Stimulated activated CD4-positive, alpha-beta T cell treated with anti-CD3 and anti-CD28 coated beads, Interleukin-2, amount 100 ng/mL, for 24 hours (primary cell): ENCODE measurements at places on chromosomes 5 and 9.

GRCh38 chr5:33235824-33236223 lies 204.9 kb upstream of the TARS1 start:
- DNase-seq = no peak

DNA sequence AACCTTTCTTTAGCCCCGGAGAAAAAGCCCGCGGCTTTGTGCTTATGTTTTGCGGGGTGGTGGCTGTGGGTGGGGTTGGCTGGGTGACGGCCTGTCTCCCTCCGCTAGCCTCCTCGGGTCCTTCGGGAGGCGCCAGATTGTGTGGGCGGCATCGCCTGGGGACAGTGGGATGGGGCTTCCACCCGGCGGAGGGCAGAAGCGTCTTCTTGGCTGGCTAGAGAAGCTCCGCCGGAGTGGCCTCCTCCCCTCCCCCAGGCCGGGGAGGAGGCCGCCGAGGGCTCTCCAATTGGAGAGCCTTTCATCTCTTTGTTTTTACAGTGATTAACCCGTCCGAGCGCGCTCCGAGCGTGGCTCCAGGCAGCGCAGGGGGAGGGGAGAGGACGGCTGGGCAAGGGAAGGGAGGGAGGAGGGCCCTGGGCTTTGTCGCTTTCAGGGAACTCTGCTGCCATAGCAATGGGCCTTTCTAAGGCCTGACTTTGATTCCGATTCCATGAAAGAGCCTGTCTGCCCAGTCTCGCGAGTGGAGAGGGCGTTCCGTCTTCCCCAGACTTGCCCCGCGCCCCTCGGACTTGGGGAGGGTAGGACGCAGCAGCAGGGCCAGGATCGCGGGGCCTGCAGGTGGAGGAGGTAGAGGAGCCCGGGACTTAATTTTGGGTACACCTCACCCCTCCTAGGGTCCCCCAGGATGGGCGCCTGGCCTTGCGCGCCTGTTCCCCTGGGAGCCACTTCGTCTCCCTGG lies 36.7 kb upstream of the TIFAB start:
- no peak for DNase-seq

- no peak for DNase-seq
Measured at GRCh38 chr5:171288066-171288465, 21.0 kb upstream of the TLX3 start.

DNA sequence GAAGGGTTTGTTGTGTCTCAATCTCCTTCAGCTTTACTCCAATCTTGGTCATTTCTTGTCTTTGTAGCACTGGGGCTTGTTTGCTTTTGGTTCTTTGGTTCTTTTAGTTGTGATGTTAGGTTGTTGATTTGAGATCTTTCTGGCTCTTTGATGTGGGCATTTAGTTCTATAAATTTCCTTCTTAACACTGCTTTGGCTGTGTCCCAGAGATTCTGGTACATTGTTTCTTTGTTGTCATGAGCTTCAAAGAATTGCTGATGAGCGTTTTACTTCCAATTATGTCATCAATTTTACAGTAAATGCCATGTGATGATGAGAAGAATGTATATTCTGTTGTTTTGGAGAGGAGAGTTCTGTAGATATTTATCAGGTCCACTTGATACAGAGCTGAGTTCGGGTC lies 353.3 kb downstream of the MAN2A1 start:
- no peak for DNase-seq

- DNase-seq = peak; percentile 100
Measured at GRCh38 chr9:93566408-93567270, 9.7 kb upstream of the PHF2 start.

- DNase-seq = no peak
Measured at GRCh38 chr5:677131-678101, 15.7 kb downstream of the TPPP start.

GRCh38 chr5:51495672-51496071 lies 112.4 kb downstream of the ISL1 start:
- DNase-seq = no peak
